ENCODE measurements at places on chromosomes 5 and 9. TPM values are rescaled to one million over a fixed set of nuclear protein-coding genes. Genes with fewer than 3 reads are reported as not detected.

Gene SLCO6A1
- total RNA-seq: 0.54 TPM

Gene C5orf46
- not detected for total RNA-seq

Gene REXO4
- 37.7 TPM for total RNA-seq

Gene LURAP1L
- total RNA-seq: 1.6 TPM

Gene HTR4
- total RNA-seq: not detected

Gene TAF11L10
- total RNA-seq: not detected

Gene IFNA13
- total RNA-seq: not detected

Gene FBXO10
- total RNA-seq: 15.4 TPM

Gene PLEKHG4B
- total RNA-seq: 43.6 TPM

Gene TAF11L6
- total RNA-seq: not detected

Gene ARHGEF28
- total RNA-seq: 1.0 TPM

Gene SLC6A7
- 0.07 TPM for total RNA-seq

Gene BAAT
- total RNA-seq: not detected

Gene GPR21
- total RNA-seq: 0.58 TPM

Gene MAP3K1
- 11.4 TPM for total RNA-seq

Gene CNOT6
- 45.4 TPM for total RNA-seq

- H3K4me1 ChIP-seq: no peaks in the 10 kb centered on the region
- H3K27ac ChIP-seq: no peak overlapping the region
- no peak overlapping the region for H3K4me3 ChIP-seq
- H3K27me3 ChIP-seq: no peaks in the 10 kb centered on the region
Measured at GRCh38 chr9:133067813-133068212, 6.0 kb downstream of the CEL start.

GRCh38 chr5:62979472-62979871, 400.9 kb downstream of the LRRC70 start:
- H3K4me1 ChIP-seq: no peaks in the 10 kb centered on the region
- DNase-seq: no peak
- no peak overlapping the region for H3K4me3 ChIP-seq
- no peaks in the 10 kb centered on the region for H3K36me3 ChIP-seq

DNA sequence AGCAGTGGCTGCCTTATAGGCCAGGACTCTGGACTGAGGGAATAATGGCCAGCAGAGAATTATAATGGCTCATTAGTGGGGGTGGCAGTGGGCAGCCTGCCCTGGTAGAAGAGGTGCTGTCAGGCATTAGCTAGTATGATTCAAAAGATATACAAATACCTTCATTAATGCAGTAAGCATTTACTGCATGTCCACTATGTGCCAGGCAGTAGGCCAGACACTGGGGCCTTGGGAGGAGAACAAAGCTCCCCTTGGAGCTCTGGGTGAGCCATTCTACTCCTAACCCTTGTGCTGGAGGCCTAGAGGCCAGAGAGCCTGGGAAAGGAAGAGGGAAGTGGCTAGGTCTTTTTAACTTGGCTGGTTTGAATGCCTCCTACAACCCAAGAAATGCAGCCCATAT, 2.0 kb upstream of the GARNL3 start:
- no peak overlapping the region for H3K4me3 ChIP-seq
- no peaks in the 10 kb centered on the region for H3K27me3 ChIP-seq
- no peak for DNase-seq
- no peaks in the 10 kb centered on the region for H3K36me3 ChIP-seq

- H3K27me3 ChIP-seq: no peaks in the 10 kb centered on the region
- H3K27ac ChIP-seq: no peak overlapping the region
- no peak overlapping the region for H3K4me3 ChIP-seq
- no peaks in the 10 kb centered on the region for H3K36me3 ChIP-seq
Measured at GRCh38 chr9:33178972-33179697, 12.0 kb upstream of the B4GALT1 start.

DNA sequence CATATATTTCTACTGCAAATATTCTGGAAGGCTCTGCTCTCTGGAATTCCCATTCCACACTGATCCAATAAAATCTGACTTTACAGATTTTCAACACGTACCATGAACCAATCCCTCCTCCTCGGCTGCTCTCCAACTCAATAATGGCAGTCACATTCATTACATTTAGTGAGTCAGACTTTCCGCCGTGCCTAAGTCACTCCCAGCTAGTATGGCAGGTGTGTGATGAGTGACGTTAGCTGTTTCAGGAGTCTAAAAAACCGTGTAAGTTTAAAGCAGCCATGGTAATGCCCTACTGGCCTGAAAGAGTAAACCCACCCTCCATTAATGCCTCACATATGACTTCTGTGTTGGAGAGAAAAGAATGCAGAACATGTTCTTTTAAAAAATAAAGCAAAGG, 3.3 kb downstream of the FBN2 start:
- H3K27ac ChIP-seq: no peak overlapping the region
- H3K36me3 ChIP-seq: no peaks in the 10 kb centered on the region
- peaks cover 2% of the 10 kb centered on the region for H3K27me3 ChIP-seq
- no peak overlapping the region for H3K4me3 ChIP-seq

- H3K4me3 ChIP-seq: no peak overlapping the region
- no peaks in the 10 kb centered on the region for H3K36me3 ChIP-seq
- no peaks in the 10 kb centered on the region for H3K4me1 ChIP-seq
- no peaks in the 10 kb centered on the region for H3K27me3 ChIP-seq
Measured at GRCh38 chr9:86854898-86855523, 92.3 kb downstream of the GAS1 start.

GRCh38 chr9:7976167-7976755, 176.7 kb upstream of the DMAC1 start:
- no peak overlapping the region for H3K27ac ChIP-seq
- H3K36me3 ChIP-seq: no peaks in the 10 kb centered on the region
- no peak overlapping the region for H3K4me3 ChIP-seq

DNA sequence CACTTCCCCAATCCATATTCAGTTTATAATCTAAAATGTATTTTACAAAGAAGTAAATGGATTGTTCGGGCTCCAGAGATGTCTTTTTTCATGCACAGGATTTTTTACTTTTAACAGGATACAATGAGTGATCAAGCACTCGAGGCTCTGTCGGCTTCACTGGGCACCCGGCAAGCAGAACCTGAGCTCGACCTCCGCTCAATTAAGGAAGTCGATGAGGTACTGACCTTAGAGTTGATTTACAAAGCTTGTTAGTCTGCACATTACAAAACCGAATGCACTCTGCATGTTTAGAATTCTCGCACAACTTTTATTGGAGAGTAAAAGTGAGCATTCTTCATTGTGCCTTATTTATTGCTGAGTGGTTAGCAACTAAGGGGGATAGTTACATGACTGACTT, 65.2 kb downstream of the ERAP1 start:
- no peak overlapping the region for H3K27ac ChIP-seq
- no peak overlapping the region for H3K4me3 ChIP-seq
- H3K36me3 ChIP-seq: 0 out of 2 replicates have a peak, but pooled peaks cover 6% of the 10 kb centered on the region
- no peak for DNase-seq
- H3K27me3 ChIP-seq: no peaks in the 10 kb centered on the region

GRCh38 chr9:114003758-114004157, 74.3 kb downstream of the AMBP start:
- DNase-seq: no peak
- no peaks in the 10 kb centered on the region for H3K36me3 ChIP-seq
- H3K27me3 ChIP-seq: no peaks in the 10 kb centered on the region
- H3K4me1 ChIP-seq: no peaks in the 10 kb centered on the region

GRCh38 chr9:111198936-111199335, 131.1 kb downstream of the OR2K2 start:
- H3K4me3 ChIP-seq: no peak overlapping the region
- DNase-seq: no peak
- no peaks in the 10 kb centered on the region for H3K4me1 ChIP-seq
- no peaks in the 10 kb centered on the region for H3K27me3 ChIP-seq
- no peak overlapping the region for H3K27ac ChIP-seq

DNA sequence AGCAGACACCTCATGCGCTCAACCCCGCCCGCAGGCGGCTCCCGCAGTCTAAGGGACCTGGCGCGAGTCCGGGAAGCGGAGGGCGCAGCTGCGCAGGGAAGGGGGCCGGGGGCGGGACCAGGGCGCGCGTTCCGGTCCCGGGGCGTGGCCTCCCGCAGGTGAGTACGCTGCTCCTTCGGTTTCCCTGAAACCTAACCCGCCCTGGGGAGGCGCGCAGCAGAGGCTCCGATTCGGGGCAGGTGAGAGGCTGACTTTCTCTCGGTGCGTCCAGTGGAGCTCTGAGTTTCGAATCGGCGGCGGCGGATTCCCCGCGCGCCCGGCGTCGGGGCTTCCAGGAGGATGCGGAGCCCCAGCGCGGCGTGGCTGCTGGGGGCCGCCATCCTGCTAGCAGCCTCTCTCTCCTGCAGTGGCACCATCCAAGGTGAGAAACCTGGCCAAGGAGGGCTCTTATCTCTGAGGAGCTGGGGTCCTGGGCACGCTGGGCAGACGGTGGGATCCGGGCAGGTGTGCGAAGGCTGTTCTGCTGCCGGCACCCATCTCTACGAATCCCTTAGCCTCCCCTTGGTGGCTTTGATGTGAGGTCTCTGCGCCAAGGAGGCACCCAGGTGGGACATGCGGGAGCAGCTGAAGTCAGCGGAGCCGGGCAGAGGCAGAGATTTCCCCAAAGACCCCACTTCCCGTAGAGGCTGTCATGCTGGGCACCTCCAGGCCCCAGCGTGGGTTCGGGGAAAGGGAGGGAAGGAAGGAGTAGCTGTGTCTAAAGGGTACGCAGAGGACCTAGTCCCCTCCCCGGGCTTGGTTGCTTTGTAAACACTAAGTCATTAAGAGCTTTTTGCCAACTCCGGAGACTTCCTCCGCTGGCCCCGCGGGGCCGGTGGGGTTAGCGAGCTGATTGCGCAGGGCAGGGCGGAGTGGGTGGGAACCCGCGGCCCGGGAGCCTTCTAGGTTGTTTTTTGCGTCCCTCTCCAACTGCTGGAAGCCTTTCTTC, at the start of gene F2RL1:
Gene F2RL1, plus strand, starts transcription at position 187 of the 988 bp plus-strand sequence. Its CDS starts 153 bp downstream, at position 340.
- H3K36me3 ChIP-seq: no peaks in the 10 kb centered on the region
- peaks cover 6% of the 10 kb centered on the region for H3K4me1 ChIP-seq
- H3K27ac ChIP-seq: peak within 1 kb of the TSS; percentile 39
- peak within 1 kb of the TSS; percentile 93 for H3K4me3 ChIP-seq
- H3K27me3 ChIP-seq: no peaks in the 10 kb centered on the region

DNA sequence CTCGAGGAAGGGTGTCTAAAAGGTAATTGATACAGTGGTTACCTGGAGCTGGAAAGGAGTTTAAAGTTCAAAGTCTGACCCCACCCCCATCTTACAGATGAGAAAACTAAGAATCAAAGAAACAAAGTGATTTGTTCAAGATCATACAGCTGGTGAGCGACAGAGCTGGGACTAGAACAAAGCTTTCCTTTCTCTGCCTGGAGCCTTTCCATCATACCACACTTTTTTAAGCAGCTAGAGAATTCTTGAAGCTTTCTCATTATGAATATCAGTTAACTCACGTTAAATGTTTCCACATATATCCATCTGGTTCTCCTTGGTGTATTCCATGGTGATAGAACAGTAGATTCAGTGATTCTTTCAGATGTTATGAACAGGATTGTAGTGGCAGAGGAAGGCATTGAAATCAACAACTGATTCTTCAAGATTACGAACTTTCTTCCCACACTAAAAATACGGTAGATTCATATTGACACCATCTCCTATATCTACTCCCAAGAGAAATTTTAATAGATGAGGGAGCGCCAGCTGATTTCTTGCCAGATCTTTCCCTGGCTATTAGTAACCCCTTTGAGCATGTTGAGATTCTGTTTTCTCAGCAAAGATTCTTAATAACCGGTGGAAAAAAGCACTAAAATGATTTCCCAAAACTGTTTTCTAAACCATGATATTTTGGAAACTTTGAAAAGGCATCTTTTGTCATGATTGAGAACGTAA, 233.7 kb downstream of the ADAMTSL1 start:
- H3K27me3 ChIP-seq: no peaks in the 10 kb centered on the region
- no peak for DNase-seq
- H3K4me3 ChIP-seq: no peak overlapping the region
- H3K4me1 ChIP-seq: no peaks in the 10 kb centered on the region

GRCh38 chr5:10631316-10631996, 67.6 kb downstream of the ANKRD33B start:
- no peak overlapping the region for H3K4me3 ChIP-seq
- no peak for DNase-seq
- peaks cover 7% of the 10 kb centered on the region for H3K4me1 ChIP-seq
- no peaks in the 10 kb centered on the region for H3K27me3 ChIP-seq
- no peak overlapping the region for H3K27ac ChIP-seq

DNA sequence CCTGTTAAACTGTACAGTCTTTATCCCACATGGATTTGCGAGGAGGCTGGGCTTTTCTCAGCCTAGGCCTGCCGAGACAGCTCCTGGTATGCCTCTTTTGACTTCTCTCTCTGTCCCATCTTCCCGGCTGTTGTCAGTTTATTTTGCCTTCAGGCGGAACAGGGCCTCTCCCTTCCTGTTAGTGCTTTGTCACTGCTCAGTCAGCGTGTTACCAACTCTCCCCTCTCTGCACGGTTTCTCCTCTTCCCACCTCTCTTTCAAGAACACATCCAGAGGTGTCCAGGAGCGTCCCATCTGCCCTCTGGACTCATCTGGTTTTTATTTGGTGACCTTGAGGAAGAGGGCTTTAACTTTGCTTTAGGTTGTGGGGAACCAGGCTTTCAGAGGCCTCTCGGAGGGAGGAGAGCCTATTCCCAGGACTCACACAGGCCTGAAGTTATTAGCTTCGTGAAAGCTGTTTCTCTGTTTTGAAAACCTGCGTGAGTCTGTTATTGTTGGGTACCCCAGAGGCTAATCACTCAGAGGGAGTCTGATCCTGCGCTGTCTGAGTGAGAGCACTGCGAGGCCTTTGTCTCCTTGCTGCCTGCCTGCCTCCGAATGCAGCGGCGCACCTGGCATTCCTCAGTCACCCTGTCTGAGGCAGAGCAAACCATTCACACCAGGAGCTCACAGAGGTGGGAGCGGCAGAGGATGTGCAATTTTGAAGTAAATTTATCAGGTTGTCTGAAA, 234.4 kb upstream of the MPDZ start:
- no peaks in the 10 kb centered on the region for H3K36me3 ChIP-seq
- no peak for DNase-seq
- H3K4me1 ChIP-seq: no peaks in the 10 kb centered on the region
- H3K27me3 ChIP-seq: no peaks in the 10 kb centered on the region
- H3K27ac ChIP-seq: peak overlapping the region; percentile 50
- H3K4me3 ChIP-seq: no peak overlapping the region

DNA sequence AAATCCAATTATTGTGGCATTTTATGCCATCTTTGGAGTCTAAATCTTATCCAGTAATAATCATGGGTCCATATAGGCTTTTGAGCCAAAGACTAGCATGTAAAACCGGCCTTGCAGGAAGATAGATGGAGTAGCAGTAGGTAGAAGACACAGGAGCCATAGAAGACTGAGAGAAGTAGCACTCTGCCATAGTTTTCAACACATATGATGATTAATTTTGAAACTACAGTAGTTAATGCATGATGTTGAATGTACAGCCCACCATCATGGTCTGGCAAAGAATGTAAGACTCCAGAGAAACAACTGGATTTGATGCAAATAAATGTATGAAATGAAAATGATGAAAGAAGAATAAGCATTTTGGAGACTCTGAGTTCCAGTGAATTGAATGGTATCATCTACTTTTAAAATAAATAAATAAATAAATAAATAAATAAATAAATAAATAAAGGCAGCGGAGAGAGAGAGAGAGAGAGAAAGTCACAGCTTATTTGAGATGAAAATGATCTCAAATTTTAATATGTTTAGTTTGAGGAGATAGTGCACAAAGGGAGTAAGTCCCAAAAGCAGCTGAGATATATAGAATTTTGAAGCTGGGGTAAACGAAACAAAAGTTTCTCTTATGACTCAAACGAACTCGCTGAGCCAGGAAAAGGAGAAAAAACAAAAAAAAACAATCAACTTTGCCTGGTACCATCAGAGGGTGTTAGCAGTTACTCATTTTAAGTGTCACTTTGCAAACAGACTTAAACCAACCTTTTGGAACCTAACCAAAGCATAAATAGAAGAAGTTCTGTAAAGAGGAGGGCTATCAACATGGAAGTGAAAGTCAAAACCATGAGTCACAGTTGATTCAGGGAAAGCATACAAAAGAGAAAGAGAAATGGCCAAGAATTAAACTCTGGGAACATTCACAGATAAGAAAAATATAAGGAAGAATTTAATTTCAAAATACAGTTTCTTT, 388.7 kb downstream of the CETN3 start:
- no peaks in the 10 kb centered on the region for H3K27me3 ChIP-seq
- H3K4me1 ChIP-seq: 0 out of 2 replicates have a peak, but pooled peaks cover 2% of the 10 kb centered on the region
- H3K27ac ChIP-seq: no peak overlapping the region
- H3K4me3 ChIP-seq: no peak overlapping the region
- no peaks in the 10 kb centered on the region for H3K36me3 ChIP-seq

Data from H1 (cell line).